ENCODE measurements at places on chromosomes 6 and 20.

DNA sequence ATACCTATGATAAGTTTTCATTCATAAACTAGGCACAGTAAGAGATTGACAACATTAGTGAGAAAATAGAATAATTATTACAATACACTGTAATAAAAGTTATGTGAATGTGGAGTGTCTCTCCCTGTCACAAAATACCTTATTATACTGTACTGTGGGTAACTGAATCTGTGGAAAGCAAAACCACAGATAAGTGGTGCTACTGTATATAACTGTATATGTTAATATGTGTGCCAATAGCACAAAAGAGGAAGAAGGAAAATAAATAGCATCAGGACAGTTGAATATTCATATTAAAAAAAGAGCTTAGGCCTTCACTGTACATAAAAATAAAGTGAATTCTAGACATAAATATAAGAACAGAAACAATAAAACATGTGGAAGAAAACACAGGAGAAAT lies 243.5 kb downstream of the CDKAL1 start:
- DNase-seq: no peak

DNA sequence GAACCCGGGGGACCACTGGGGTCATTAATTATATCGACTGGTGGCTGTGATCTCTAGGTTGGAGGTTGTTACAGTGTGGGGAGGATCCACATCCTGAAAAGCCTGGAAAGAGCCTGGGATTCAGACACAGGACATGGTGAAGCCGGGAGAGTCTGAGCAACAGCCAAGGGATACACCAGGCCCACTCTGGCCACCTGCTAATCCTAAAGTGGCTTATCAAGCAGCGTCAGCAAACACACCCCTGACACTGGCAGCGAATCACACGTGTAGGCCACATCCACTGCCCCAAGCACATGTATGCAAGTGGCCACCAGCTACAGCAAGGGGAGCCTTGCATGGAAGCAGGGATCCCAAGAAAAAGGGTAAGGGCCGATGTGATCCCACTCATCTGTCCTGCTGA lies 41.0 kb downstream of the GFOD1 start:
- DNase-seq: peak; percentile 56

DNA sequence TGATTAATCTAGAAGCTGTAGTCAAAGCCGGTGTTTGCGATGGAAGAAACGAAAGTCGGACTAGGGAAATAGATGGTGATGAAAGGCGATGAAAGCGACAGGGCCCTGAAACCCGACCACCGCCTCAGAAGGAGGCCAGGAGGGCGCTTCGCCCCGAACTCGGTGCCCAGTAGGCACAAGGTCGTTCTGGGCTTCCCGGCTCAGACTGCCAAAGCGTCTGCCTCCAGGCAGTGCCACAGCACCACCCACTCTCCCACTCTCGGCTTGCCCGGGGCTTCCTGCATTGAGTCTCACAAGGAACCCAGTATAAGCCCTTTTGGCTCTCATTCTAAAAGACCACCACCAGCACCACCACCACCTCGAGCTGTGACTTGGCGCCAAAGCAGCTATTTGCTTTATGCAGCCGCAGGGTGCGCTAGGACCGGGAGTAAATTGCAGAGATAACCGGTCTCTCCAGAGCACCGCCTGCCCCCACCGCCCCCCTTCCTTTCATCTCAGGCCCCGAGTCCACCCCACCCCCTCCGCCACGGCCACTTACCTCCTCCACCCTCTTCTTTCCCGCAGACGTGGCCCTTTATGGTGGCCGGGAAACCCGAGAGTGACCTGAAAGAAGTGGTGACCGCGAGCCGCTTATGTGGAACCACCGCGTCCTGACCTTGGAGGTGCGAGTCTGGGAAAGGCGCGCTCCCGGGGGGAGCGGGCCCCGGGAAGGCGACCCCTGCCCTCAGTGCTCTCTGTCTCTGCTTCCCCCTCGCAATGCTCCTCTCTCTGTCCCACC lies 2.4 kb downstream of the TCF21 start:
- DNase-seq: no peak

GRCh38 chr20:36859282-36859555 lies 16.7 kb upstream of the TLDC2 start:
- no peak for DNase-seq

GRCh38 chr20:49310705-49311104 lies 32.8 kb upstream of the ZNFX1 start:
- no peak for DNase-seq

- DNase-seq: no peak
Measured at GRCh38 chr20:2599288-2600006, 53.0 kb upstream of the NOP56 start.

DNA sequence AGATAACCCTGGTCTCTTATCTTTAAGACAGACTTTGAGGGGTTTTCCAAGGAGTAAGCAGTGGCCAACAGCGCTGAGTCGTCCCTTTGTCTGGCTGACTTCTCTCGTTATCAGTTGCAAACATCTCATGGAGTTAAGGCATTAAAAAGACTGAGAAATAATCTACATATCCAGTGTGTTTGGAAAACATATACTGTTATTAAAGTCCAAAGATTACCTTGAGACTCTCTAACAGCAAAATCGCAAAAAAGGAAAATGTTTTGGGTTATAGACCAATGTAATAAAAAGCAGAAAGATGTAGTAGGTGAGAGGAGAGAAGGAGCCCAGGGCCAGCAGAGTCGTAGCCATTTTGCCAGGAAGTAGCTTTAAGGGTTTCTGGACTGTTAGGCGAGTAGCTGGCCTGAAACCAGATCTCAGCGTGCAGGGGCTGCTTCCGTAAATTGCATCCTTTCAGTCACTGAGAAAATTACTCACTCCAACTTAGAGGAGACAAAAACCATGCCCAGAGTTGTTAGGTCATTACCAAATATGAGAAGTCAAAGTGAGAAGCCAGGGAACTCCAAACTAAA lies 24.6 kb downstream of the MYLK4 start:
- DNase-seq: no peak

- no peak for DNase-seq
Measured at GRCh38 chr6:99344289-99344688, 5.2 kb downstream of the FAXC start.

DNA sequence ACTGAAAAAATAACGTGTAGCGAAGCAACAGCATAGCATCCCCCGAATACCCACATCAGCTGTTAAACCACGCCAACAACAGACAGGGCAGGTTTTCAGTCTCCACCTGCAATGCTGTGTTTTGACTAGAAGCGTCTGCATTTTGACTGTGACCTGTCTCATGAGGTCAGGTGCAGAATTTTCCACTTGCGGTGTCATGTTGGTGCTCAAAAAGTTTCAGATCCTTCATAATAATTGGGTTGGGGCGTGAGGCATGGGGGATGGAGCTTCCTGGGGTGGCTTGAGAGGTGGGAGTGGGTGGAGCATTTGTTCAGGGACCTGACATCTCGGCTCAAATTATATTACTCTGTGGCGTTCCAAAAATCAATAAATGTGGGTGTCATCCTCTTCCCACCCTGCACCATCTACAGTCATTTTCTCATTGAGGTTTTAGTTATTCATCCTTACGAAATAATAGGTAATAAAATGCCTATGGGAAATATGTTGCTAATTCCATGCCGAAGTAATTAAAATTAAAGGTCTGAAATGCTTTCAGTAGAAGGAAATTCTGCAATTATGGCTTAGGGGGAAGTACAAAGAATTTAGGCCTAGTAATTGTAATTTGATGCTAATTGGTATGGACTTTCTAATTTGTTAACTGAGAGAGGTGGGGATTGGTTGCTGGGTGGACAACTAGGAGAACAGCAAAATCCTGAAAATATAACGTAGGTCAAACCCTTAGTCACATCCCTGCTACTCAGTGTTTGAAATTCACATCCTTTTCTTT lies 81.0 kb downstream of the TIAM2 start:
- DNase-seq: no peak

GRCh38 chr20:4150070-4150441 lies 134.7 kb upstream of the RNF24 start:
- DNase-seq: no peak

DNA sequence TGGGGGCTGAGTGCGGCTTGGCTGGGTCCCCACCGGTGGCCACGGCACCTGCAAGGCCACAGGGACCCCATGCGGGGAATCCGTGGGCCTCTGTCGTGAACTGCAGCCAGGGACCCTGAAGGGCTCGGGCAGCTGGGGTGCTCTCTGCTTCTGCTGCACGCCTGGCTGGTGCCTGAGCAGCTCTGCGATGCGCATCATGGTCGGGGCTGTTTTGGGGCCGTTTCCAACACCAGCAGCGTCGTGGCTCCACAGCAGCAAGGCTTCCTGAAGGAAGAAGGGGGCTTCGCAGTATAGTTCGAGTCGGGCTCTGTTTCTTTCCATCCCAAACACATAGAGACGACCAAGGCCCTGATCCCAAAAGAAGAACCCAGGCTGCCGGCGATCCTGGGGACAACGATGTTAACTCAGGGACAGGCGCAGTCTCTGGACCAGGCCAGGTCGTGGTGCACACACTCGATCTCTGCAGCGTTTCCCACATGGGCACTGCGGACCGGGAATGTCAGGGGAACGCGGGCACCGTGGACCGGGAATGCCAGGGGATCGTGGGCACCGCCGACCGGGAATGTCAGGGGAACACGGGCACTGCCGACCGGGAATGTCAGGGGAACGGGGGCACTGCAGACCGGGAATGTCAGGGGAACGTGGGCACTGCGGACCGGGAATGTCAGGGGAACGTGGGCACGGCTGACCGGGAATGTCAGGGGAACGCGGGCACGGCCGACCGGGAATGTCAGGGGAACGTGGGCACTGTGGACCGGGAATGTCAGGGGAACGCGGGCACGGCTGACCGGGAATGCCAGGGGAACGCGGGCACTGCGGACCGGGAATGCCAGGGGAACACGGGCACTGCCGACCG lies 36.8 kb upstream of the BHLHE23 start:
- peak; percentile 28 for DNase-seq

- DNase-seq: no peak
Measured at GRCh38 chr6:156809034-156809433, 31.9 kb downstream of the ARID1B start.

GRCh38 chr6:139698526-139699176 lies 324.2 kb upstream of the CITED2 start:
- DNase-seq: no peak

GRCh38 chr6:151701911-151702562 lies 105.4 kb upstream of the ESR1 start:
- DNase-seq: no peak

GRCh38 chr6:114323784-114324183 lies 19.0 kb downstream of the HS3ST5 start:
- DNase-seq: no peak

DNA sequence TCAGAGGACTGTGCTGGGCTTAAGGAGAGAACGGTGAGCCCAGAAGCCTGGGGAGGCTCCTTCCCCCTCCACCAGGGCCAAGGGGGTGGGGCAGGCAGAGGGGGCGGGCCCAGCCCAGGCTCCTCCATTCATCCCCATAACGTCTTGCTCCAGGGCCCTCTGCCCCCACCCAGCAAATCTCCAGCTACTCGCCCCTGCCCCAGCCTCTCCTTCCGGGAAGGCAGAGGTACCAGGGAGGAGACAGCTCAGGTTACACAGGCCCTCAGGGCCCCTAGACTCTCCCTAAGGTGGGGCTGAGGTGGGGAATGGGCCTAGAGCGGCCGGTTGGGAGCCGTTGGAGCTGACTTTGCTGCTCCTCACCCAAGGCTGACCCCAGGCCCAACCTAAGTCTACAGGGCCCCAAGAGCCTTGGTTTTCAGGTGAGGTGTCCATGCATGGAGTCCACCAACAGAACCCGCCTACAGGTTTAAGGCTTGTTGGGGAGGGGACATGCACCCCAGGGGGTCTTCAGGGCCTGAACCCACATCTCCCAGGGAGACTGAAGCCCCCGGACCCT lies 1.2 kb downstream of the LAMA5 start:
- peak; percentile 24 for DNase-seq

GRCh38 chr6:107550906-107551305 lies 61.0 kb downstream of the SOBP start:
- DNase-seq: no peak

DNA sequence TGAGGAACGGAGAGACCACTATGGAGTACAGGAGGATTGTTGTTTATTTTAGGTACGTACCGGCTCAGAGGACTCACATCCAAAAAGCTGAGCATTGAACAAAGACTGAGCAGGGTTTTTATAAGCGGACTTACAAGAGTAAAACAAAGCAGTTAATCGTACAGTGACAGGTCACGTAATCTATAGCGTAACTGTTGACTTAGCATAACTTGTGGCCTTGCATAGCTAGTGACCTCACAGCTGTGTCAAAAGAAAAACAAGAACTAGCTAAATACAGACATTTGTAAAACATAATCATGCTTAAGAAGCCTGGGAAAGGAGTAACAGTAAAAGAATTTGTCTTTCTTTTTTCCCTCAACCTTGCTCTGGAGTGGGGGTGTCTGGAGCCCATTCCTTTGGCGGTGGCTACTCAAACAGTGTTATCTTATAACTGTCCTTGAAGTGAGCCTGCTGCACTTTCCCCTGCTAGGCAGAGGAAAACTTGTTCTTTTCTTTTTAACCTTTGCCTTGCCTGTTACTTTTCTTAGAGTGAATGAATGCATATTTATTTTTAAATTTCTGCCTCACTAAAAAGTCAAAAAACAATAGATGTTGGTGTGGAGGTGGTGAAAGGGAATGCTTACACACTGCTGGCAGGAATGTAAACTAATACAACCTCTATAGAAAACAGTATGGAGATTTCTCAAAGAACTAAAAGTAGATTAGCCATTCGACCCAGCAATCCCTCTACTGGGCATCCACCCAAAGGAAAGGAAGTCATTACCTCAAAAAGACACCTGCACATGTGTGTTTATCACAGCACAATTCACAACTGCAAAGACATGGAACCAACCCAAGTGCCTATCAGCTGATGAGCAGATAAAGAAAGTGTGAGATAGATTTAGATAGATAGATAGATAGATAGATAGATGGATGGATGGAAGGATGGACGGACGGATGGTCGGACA lies 109.0 kb downstream of the TAF4 start:
- no peak for DNase-seq

DNA sequence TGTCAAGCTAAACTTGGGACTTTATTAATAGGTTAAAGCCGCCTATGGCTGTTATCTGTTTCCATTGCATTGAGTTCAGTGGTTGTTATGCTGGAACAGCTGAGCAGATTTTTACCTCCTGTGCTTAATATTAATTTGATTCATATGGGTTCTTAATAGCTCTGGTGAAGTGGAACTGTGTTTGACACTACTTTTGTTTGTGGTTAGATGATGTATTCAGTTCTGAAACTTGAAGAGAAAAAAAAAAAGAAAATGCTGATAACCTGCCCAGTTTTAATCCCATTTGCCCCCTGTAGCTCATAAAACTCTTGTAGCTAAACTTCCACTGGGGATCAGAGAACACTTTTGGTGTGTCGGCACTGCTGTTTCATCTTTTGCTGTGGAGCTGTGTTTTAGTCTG lies 117.8 kb downstream of the ZDHHC14 start:
- DNase-seq: no peak

GRCh38 chr6:150068151-150068550 lies 770 bp downstream of the ULBP3 start:
- no peak for DNase-seq

DNA sequence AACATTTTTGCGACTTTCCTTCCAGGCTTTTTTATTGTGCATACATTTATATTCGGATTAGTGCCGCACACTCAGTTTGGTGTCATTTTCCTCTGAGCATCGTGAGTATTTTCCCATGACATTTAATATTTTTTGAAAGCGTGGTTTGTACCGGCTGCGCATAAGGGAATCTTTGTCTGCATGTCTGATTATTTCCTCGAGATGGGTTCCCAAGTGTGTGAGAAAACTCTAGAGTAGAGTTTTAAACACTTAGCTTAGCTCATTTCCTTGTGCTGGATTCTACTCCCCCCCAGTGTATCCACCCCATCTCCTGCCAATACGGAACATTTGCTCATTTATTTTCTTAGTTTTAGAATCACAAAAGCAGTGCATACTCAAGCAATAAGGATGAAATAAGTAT lies 94.3 kb downstream of the CDC5L start:
- no peak for DNase-seq
